Left ventricle myocardium inferior (tissue), 1 donor: ENCODE measurements at places on chromosomes 7 and 10. TPM values are rescaled to one million over a fixed set of nuclear protein-coding genes. Genes with fewer than 3 reads are reported as not detected.

DNA sequence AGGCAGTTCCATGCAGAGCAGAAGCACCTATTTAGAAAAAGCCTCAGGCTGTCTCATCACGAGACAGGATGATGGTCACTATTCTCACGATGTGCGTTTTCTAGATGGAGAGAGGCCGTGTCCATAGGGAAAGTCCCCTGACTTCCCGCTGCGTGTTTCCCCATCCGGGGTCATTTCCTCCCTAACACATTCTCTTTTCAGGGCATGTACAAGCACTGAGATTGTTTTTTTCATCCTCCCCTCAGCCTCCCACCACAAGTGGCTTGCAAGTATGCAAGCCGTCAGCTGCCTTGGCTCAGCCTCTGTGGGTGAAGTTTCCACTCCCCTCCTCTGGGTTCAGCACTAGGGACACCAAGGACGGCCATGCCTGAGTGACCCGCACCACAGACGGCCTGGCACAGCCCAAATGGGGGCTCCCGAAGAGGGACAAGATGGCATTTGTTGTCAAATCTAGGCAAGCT, 2.7 kb upstream of the CALML5 start:
- no peak for DNase-seq
- peaks cover 24% of the 10 kb centered on the region for H3K27me3 ChIP-seq
- H3K36me3 ChIP-seq: no peaks in the 10 kb centered on the region
- no peak overlapping the region for H3K27ac ChIP-seq
- no peak overlapping the region for H3K4me3 ChIP-seq

- H3K4me1 ChIP-seq: peaks cover 18% of the 10 kb centered on the region
- no peak overlapping the region for H3K27ac ChIP-seq
- H3K27me3 ChIP-seq: peaks cover 15% of the 10 kb centered on the region
Measured at GRCh38 chr10:121667948-121668313, 69.7 kb upstream of the FGFR2 start.

- H3K36me3 ChIP-seq: peaks cover 15% of the 10 kb centered on the region
- H3K27me3 ChIP-seq: no peaks in the 10 kb centered on the region
- DNase-seq: no peak
- H3K4me3 ChIP-seq: peak overlapping the region; percentile 27
- H3K4me1 ChIP-seq: peaks cover 19% of the 10 kb centered on the region
Measured at GRCh38 chr10:114974625-114975024, 36.6 kb downstream of the TRUB1 start.

DNA sequence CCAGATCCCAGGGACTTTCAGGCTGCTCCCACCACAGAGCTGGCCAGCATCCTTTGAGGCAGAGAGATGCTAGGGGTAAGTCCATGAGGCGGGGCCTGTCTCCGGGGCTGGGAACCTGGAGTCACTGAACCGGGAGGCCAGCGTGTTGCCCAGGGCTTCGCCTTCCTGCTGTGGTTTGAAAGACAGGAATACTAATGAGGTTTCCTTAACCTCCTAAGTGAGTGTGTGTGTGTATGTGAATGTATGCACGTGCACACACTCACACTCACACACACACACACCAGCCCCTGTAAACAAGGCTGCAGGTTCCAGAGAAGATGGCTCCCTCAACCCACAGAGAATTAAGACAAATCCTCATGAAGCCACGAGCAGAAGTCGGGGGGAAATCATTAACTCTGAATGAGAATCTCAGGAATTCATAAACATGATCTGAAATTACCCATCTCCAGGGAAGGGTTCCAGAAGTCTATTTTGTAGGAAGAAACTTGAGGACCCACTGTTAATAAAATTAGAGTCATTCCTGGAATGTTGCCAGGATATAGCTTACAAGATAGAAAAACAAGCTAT, 20.3 kb upstream of the PFKP start:
- no peak overlapping the region for H3K27ac ChIP-seq
- H3K4me1 ChIP-seq: peaks cover 17% of the 10 kb centered on the region
- H3K4me3 ChIP-seq: no peak overlapping the region
- H3K27me3 ChIP-seq: no peaks in the 10 kb centered on the region
- DNase-seq: no peak

DNA sequence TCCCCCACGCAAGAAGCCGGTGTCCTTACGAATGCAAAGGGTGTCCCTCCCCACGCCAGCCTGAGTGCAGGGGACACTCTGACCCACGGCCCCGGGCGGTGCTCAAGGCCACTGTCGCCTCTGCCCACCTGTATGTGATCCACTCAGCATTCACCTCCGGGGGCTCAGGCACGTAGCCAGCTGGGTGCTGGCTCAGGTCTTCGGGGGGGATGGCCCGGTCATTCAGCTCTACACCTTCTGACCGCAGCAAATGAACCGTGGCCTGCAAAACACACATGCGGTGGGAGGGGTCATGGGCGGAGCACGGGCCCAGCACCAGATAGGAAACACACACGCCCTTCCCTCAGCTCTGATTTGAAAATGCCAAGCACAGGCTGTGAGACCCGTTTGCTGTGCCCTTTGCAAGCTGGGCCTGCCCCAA, 25.9 kb downstream of the CFAP46 start:
- DNase-seq: no peak
- H3K27ac ChIP-seq: no peak overlapping the region
- H3K4me1 ChIP-seq: no peaks in the 10 kb centered on the region

GRCh38 chr7:33448035-33448434, 318.7 kb downstream of the BBS9 start:
- no peaks in the 10 kb centered on the region for H3K36me3 ChIP-seq
- H3K4me1 ChIP-seq: peaks cover 6% of the 10 kb centered on the region
- no peak overlapping the region for H3K4me3 ChIP-seq
- no peaks in the 10 kb centered on the region for H3K27me3 ChIP-seq

GRCh38 chr10:132237871-132238270, 51.1 kb downstream of the DPYSL4 start:
- no peak overlapping the region for H3K4me3 ChIP-seq
- no peaks in the 10 kb centered on the region for H3K27me3 ChIP-seq
- no peak for DNase-seq
- H3K36me3 ChIP-seq: no peaks in the 10 kb centered on the region

DNA sequence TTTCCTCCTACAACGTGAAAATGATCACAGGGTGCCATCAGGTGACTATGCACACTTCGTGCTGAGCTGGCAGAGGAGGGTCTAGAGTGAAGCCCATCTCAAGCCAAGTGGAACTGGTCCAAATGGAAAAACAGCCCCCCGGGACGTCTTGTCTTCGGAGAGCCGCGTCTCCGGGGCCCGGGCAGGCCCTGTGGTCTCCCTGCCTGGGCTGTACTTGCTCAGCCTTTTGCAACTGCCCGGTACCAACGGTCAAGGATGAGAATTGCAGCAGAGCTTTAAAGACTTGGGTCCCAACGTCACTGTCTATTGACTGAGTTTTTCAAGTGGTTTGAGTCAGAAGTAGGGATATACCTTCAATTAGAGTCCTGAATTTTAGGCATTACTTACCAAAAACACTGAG, 315.5 kb downstream of the PTPRN2 start:
- no peaks in the 10 kb centered on the region for H3K36me3 ChIP-seq
- DNase-seq: no peak
- H3K27ac ChIP-seq: no peak overlapping the region
- H3K4me3 ChIP-seq: no peak overlapping the region
- H3K4me1 ChIP-seq: no peaks in the 10 kb centered on the region
- H3K27me3 ChIP-seq: peaks cover 25% of the 10 kb centered on the region

DNA sequence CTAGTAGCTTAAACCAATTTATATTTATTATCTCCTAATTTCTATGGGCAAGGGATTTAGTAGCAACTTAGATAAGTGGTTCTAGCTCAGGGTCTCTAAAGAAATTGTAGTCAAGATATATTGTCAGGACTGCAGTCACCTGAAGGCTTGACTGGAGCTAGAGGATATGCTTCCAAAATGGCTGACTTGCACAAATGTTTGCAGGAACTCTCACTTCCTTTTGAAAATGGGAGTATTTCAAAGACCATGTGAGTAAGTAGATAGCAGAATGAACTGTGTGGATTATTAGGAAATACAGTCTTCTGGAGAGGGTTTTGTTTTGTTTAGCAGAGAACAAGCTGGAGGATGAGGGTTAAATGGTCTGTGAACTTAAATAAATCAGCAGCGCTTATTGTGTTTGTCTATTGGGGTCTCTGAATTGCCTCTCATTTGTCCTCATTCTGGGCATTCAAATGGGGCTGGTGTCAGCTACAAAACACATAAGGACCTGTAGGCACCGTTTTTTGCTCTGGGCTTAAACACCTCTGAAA, 524.6 kb downstream of the LRMDA start:
- H3K36me3 ChIP-seq: no peaks in the 10 kb centered on the region
- H3K4me1 ChIP-seq: no peaks in the 10 kb centered on the region
- H3K27ac ChIP-seq: no peak overlapping the region
- no peak for DNase-seq
- no peaks in the 10 kb centered on the region for H3K27me3 ChIP-seq

DNA sequence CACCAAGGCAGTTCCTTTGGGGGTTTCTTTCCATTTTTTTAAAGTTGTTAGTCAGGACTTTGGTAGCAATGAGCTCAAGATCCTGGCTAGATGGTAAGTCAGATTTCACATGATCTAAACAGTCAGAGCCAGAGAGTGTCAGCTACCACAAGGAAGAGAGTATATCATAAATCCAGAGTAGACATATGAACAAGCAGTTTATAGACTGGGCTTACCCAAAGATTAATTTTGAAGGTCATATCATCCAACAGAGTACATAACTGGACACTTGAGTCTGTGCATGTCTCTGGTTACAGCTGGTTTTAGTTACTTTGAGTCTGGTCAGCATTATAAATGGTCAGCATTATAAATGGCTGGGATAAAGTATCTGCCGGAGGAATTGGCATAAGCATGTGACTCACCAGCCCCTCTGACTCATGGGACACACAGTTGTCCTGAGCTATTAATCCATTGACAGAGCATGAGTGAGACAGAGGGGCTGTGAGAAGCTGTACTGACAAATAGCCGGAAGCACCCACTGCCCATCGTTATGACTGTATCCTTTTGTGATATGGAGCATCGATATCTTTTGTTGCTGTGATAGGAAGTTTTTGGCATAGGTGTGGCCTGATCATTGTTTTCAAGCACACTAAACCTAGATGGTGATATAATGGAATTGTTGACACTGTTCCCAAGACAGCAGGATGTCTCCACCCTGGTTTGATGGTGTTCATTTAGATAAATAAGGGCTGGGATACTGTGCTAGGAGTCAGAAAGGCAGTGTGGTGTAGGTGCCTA, 19.3 kb downstream of the PPP1R3C start:
- no peaks in the 10 kb centered on the region for H3K36me3 ChIP-seq
- peaks cover 47% of the 10 kb centered on the region for H3K4me1 ChIP-seq
- H3K27ac ChIP-seq: peak overlapping the region; percentile 58
- H3K27me3 ChIP-seq: no peaks in the 10 kb centered on the region
- DNase-seq: no peak

DNA sequence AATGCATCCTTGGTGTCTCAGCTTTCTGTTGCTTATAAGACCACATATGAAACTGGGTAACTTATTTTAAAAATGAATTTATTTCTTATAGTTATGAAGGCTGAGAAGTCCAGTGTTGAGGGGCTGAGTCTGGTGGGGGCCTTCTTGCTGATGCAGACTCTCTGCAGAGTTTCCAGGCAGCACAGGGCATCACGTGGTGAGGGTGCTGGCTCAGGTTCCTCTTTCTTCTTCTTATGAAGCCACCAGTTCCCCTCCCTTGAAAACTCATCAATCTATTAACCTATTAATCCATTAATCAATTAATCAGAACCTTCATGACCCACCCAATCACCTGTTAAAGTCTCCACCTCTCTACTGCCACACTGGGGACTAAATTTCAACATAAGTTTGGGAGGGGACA, 595.6 kb upstream of the NRP1 start:
- no peak overlapping the region for H3K4me3 ChIP-seq
- H3K4me1 ChIP-seq: peaks cover 4% of the 10 kb centered on the region
- no peak overlapping the region for H3K27ac ChIP-seq
- H3K27me3 ChIP-seq: no peaks in the 10 kb centered on the region
- DNase-seq: no peak

DNA sequence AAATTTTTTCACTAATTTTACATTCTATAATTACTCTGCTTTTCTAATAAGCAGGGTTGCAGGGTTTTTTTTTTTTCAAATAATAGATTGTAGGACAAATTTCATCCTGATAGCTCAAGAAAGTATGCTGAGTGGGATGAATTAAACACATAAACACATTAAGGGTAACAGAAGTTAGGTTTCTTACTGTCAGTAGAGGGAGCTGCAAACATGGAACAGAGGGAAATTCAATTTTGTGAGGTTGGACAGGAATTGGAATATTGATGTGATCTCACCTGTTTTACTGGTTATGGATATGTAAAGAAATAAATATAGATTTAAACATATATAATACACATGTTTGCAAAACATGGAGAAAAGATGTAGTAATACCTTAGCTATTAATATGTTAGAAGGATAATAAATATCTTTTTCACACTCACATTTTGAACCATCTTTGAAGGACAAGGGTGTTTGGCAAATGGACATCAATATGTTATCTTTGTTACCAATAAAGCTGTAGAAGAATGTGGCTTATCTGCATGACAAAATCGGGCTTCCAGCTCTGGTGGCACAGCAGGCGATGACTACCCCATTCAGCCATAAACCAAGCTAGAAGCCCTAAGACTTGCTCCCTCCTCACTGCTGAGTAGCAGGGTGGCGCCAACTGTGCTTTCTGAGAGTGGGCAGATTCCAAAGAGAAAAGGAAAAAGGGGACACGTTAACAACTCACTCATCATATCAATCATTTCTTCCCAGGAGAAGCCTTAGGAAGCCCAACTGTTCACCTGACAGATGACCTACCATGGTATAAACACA, 1257.4 kb downstream of the GATA3 start:
- no peak overlapping the region for H3K4me3 ChIP-seq
- peaks cover 24% of the 10 kb centered on the region for H3K27me3 ChIP-seq
- no peak overlapping the region for H3K27ac ChIP-seq
- no peaks in the 10 kb centered on the region for H3K4me1 ChIP-seq
- DNase-seq: no peak
- H3K36me3 ChIP-seq: no peaks in the 10 kb centered on the region

- no peak overlapping the region for H3K4me3 ChIP-seq
- peaks cover 24% of the 10 kb centered on the region for H3K27me3 ChIP-seq
- H3K4me1 ChIP-seq: no peaks in the 10 kb centered on the region
- no peak for DNase-seq
- H3K36me3 ChIP-seq: no peaks in the 10 kb centered on the region
- no peak overlapping the region for H3K27ac ChIP-seq
Measured at GRCh38 chr10:14276210-14276609, 54.5 kb downstream of the FRMD4A start.

DNA sequence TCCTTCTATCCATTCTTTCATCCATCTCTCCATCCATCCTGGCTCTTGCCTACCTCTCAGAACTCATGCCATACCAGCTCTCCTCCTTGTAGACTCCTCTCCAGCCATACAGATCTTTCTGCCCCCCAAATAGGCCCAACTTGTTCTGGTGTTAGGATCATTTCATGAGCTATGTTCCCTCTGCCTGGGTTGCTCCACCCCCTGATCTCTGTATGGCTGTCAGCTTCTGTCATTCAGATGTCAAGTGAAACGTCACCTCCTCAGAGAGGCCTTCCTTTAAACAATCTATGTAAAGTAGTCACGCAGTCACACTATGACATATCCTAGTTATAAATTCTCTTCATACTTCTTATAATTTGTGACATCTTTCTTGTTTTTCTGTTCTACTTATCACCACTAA, 42.3 kb upstream of the PNLIPRP3 start:
- H3K27me3 ChIP-seq: peaks cover under 1% of the 10 kb centered on the region
- DNase-seq: no peak
- no peak overlapping the region for H3K27ac ChIP-seq
- no peaks in the 10 kb centered on the region for H3K4me1 ChIP-seq
- no peak overlapping the region for H3K4me3 ChIP-seq
- H3K36me3 ChIP-seq: no peaks in the 10 kb centered on the region

FANK1 gene
- 0.30 TPM for total RNA-seq

GLI3 gene
- total RNA-seq: 5.5 TPM
